ENCODE measurements at places on chromosomes 6 and 20.

- no peak for DNase-seq
Measured at GRCh38 chr6:133240511-133241085, 559 bp upstream of the EYA4 start.

DNA sequence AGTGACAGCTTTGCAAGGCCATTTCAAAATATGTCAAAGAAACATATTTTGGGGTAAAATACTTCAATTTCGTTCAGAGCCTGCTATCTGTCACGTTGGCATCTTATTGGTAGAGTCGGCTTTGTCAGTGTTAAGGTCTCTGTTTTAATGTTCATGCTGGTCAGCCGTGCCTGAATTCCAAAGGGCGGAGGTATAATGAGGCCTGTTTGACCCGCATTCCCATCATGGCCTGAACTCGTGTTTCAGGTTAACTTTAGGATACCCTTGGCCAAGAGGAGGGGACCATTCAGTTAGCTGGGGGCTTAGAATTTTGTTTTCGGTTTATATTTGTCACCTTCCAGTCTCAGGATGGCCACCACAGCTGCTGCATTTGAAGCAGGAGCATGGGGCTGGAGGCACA is 236.4 kb downstream of the NFATC2 start:
- DNase-seq, result no peak

DNA sequence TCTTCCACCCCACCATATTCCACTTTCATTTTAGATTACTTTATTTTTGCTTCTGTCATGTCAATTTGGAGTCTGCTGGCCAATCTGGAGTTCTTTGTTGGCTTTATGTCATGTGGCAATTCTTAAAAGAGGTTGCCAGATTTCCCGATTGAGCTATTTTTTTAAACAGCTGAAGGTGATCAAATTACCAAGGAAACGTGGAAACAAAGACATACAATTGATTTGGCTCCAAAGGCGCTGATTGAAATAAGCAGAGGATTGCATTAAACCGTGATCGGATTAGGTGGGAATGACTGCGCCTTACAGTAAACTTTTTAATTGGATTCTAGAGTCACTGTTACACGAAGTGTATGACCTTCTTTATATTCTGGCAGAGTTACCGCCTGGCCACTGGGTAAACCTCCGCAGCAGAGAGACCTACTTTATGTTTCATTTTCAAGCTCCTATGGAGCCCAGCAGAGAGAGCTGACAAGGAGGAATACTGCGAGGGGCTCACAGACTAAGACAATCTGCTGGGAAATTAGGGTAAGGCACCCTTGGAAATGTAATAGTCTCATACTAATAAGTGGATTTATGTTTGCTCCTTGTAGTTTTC is 37.9 kb downstream of the SIM1 start:
- no peak for DNase-seq

DNA sequence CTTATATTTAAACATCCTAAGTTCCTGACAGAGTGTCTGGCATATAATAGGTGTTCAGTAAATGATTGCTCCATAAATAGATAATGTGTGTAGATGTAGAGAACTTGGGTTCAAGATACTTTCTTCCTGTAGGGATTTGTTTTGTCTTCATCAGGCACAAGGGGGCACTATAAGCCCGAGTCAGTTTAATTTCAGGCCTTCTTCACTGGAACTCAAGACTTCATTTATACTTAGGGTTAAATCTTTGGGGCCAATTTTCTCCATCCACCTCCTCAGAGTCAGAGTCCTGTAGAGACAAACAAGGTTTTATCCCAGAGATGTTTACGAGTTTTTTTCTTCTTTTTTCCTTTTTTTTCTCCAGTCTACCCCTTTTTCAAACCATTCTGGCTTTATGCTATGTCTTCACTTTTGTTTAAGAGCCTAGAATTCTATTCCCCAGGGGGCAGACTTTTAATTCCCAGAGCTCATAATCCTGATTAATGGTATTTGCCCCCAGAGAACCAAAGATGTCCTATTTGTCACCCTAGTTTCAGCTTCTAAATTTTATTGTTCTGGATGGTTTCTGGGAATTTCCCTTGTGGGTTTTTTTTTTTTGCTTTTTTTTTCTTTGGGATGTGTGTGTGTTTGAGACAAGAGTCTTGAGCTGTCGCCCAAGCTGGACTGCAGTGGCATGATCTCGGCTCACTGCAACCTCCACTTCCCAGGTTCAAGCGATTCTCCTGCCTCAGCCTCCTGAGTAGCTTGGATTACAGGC is 88.4 kb downstream of the HFE start:
- DNase-seq, result no peak

- DNase-seq, result no peak
Measured at GRCh38 chr6:12929678-12930077, 213.1 kb downstream of the PHACTR1 start.

GRCh38 chr6:6248651-6249050 is 71.8 kb downstream of the F13A1 start:
- DNase-seq, result no peak

- DNase-seq, result no peak
Measured at GRCh38 chr6:30515106-30515505, 25.8 kb downstream of the HLA-E start.

DNA sequence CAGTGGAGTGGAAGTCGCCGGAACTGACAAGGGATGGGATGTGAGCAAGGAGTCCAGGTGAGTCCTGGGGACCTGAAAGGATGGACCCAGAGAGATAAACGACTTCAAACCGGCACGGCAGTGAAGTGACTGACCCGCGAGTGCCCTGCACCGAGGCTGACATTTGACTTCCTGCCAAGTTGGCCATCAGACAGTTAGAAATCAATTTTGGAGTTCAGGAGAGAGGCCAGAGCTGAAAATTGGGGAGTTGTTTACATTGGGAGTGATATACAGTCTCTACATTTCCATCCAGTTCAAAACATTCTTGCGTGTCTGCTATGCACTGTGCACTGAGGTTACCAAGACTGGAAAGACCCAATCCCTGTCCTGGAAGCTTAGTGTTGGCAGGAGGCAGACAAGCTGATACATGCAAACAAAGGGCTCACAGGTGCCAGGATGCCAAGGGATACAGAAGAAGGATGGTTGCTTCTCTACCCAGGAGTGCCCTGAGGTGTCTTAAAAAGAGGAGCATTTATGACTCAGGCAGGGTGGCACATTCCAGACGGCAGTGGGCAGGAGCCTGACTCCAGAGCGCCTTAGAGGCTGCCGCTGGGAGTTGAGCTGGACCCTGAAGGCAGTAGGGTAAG is 186.6 kb downstream of the MTHFD1L start:
- DNase-seq, result no peak

DNA sequence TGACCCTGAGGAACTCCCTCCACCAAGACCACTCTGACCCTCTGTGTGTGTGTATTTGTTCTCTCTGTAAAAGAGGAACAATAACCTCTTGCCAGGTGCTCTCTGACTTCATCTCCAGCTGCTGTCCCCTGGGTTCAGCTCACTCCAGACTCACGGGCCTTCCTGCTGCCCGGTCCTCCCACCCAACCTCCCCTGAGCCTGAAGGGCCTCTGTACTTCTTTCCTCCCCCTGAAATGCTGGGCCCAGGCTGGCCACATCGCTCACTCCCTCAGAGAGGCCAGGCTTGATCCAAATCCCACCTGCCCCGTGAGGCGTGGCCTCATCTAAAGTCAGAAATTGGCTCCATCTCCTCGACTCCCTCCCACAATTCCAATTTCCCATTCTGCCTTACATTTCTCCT is 202.4 kb downstream of the PRKN start:
- DNase-seq, result no peak

DNA sequence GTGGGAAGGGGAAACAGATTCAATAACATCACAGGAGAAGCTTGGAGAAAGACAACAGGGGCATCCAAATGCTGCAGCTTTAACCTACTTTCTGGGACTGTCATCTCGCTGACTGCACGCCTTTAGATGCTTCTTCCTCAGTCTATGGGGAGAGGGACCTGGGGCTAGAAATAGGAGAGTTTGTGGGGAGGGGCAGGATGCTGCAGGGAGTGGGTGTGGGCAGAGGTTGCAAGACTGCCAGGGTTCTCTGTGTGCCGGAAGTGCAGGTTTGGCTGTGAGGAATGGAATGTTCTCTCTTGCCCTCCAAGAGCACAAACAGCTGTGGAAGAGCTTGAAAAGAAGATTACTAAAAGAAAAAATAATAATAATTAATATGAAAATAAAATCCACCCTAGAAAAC is 93.2 kb downstream of the FOXO3 start:
- DNase-seq, result no peak

DNA sequence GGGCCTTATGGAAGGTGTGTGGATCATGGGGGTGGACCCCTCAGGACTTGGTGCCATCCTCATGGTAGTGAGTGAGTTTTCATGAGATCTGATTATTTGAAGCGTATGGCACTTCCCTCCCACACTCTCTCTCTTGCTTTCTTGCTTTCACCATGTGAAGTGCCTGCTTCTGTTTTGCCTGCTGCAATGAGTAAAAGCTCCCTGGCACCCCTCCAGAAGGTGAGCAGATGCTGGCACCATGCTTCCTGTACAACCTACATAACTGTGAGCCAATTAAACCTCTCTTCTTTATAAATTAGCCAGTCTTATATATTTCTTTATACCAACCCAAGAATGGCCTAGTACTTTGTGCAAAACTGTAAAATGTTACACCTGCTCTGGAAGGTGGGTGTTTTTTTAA is 396.8 kb upstream of the HS3ST5 start:
- no peak for DNase-seq

DNA sequence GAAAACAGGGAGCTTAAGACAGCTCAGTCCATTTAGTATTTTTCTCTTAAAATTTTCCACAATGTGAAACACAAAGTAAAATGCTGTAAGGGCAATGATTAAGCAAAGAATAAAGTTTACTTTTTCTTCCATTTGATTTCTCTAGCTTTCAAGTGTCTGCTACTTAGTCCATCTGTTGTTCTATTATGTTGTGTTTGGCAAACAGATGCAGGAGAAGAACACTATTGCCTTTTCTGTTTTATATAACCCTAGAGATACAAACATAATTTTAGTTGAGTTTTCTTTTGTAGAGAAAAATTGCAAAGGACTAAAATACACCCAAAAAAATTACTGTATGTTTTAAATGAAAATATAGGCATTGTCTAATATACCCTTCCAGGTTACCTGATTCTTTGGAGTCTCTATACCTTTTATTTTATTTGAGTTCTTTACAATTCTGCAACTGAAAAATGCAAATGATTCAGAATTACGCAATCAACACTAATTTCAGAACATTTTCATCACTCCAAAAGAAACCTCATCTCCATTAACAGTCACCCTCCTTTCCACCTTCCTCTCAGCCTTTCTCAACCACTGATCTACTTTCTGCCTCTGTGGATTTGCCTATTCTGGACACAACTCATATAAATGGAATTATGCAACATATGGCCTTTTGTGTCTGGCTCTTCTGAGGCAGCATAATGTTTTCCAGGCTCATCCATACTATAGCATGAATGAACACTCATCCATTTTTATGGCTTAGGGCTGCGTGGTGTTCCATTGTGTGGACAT is 96.9 kb downstream of the MKKS start:
- no peak for DNase-seq

GRCh38 chr20:46394872-46395760 is 11.3 kb downstream of the ELMO2 start:
- DNase-seq, result no peak

- no peak for DNase-seq
Measured at GRCh38 chr6:159062976-159063375, 18.2 kb upstream of the TAGAP start.

GRCh38 chr6:138923561-138923960 is 64.5 kb downstream of the REPS1 start:
- no peak for DNase-seq

GRCh38 chr6:47112317-47112716 is 70.2 kb upstream of the ADGRF1 start:
- DNase-seq, result no peak

GRCh38 chr6:25564943-25565342 is 87.1 kb upstream of the SCGN start:
- DNase-seq, result no peak

DNA sequence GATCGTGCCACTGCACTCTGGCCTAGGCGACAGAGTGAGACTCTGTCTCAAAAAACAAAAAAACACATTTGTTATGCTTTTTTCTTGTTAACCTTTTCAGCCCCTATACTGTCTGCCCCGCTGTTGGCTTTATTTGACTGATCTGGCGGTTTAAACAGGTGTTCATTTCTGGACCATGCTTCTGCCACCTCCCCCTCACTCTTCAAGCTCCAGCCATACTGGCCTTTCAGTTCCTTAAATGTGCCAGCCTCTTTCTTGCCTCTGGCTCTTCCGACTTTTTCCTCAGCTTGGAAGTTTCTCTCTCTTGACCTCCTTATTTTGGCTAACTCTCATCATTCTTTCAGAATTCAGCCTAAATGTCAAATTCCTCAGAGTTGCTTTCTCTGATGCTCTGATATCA is 35.2 kb upstream of the TXLNB start:
- no peak for DNase-seq

DNA sequence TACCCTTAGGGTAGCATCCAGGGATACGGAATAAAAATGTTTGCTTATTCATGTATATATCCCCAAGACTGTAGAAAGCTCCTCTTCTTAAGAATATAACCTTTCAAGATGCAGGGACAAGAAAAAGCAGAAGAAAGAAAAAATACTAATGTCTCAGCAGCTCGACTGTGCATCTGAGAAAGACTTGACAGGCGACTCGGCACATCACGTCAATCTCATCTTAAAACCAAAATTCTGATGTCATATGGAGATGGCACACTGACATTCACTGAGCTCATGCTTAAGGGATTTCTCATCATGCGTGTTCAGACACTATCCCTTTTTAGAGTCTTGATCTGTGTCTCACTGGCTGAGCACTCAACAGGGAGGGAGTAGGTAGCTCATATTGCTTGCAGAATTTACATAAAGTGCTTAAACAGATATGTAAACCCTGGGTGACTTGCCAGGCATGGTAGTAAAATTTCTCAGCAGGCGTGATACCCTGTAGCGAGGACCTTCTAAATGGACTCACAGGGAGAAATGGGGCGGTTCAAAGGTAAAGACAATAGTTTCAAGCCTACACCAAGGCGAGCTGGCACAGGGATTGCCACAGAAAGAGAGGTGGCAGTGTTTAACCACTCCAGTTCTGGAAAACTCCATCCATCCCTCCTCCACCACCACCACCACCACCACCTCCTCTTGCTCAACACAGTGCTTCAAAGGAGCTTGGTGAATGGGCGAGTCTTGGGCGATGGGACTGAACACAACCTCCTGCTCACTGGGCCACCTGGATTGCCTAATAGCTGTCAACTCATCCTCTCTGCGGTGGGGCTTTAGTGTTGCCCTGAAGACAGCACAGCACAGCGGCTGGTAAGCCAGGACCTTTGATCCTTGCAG is 330.5 kb downstream of the TFAP2A start:
- no peak for DNase-seq

GRCh38 chr20:1943275-1944002 is 48.2 kb downstream of the SIRPA start:
- no peak for DNase-seq

DNA sequence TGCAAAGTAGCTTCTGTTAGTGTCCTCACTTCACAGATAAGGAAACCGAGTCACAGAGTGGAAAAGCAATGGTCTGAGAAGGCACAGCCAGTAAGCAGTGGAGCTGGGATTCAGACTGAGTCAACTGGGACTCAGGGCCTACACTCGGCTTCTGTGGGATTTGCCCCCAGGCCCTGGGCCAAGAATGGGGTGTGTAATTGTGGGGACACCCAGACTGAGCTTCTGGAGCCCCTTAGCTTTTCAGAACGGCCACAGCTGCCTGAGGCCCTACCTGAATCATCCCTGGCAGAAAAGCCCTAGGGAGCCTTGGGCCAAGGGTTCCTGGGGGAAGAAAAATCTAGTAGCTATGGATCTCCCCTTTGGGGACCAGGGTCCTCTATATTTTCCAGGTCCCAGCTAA is 6.5 kb downstream of the ANGPT4 start:
- DNase-seq, result no peak
